ENCODE measurements at places on chromosomes 4 and X.

- no peak for DNase-seq
Measured at GRCh38 chr4:14046642-14047041, 419.1 kb upstream of the BOD1L1 start.

- no peak for DNase-seq
Measured at GRCh38 chr4:47525154-47525819, 40.2 kb downstream of the ATP10D start.

- peak; percentile 71 for DNase-seq
Measured at GRCh38 chr4:38034986-38035882, 75.0 kb downstream of the PTTG2 start.

- DNase-seq = no peak
Measured at GRCh38 chr4:147924604-147925412, 192.9 kb downstream of the ARHGAP10 start.

- DNase-seq = no peak
Measured at GRCh38 chr4:13523591-13524503, 20.5 kb downstream of the NKX3-2 start.

DNA sequence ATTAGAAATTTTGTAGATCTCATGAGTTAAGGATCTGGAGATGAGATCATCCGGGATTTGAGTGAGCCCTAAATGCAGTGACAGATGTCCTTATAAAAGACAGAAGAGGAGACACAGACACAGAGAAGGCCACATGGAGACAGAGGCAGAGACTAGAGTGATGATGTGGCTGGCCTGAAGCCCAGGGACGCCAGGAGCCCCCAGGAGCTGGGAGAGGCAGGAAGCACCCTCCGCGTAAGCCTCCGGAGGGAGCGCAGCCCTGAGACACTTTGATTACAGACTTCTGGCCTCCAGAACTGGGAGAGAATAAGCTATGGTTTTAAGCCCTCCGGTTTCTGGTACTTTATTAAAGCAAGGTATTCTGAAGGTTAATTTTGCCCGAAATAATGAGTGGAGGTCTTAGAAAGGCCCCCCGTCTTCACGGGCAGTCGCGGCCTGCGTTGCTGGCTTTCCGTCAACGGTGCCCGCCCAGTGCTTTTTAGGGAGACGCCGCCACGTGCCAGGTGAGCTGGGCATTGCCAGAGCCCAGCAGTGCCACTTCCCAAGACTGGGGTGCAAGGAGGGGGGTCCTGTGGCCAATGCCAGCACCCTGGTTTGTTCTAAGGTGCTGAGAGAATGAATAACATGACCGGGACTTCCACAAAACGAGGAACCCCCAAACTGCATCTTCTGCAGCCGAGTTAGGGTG lies 8.1 kb downstream of the DHRSX start:
- DNase-seq = no peak

DNA sequence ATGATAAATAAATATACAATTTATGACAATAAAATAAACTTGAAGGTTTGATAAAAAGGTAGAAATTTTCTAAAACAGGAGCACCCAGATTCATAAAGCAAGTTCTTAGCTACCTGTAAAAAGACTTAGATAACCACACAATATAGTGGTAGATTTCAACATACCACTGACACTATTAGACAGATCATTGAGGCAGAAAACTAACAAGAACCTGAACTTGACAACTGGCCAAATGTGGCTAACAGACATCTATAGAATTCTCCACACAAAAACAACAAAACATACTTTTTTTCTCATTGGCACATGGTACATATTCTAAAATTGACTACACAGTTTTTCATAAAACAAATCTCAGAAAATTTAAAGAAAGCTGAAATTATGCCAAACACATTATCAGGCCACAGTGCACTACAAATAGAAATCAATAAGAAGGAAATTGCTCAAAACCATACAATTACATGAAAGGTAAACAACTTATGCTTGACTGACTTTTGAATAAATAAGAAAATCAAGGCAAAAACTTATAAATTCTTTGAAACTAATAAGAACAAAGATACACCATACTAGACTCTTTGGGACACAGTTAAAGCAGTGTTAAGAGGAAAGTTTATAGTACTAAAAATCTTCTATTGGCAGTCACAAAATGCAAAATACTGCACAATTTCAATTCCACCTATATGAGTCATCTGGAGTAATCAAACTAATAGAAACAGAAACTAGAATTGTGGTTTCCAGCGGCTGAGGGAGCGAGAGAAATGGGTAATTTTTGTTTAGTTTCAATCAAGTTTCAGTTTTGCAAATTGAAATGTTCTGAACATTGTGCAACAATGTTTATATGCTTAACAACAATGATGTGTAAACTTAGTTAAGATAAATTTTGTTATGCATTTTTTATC lies 925.6 kb downstream of the SH3BGRL start:
- DNase-seq = peak; percentile 22

DNA sequence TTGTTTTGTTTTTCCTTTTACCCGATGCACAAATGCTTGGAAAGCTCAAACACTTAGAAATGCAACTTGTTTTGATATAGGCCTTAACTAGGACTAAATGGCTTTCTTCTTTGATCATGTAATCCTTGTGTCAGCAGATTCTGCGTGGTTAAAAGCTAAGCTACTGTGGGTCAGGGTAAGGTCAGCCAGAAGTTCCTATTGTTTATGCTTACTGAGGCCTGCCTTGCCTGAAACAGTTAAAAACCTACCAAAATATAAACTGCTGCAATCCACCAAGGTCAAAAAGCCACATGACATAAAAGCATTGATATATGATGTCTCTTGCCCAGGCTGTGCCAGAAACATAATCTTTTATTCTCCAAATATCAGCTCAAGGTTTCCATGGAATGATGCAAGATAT lies 223.4 kb downstream of the FAM47B start:
- DNase-seq = no peak

DNA sequence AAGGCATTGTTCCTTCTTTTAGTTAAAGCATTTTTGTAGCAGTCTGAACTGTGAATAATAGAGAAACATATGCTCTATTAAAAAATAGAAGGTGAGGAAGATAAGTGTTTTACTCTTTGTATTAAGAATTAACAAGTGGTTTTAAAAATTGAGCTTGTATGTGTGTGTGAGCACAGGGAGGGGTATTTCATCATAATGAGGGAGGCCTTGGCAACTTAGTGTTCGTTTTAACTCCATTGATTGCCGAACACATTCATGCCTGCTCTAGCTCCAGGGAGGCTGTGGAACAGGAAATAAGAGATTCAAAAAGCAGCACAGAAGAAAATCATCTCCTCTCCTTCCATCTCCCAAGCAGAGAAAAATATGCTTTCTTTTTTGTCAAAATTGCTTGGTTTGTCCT lies 14.8 kb downstream of the SHROOM3 start:
- DNase-seq = no peak

DNA sequence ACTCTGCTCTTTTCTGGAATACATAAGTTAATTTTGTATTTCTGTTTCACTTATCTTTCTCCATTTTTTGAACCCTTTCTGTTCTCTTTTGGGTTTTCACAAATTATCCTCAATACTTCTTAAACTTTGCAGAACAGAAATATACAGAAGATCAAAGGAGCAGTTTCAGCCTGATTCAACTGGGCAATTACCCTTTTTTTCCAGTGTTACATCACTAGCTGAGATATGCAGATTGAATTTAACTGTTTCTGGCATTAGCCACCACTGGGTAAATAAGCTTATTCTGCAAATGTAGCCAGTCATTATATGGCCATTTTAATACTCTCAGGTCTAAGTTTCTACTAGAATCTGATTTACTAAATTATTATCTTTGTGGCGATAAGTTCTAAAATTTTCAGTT lies 66.9 kb upstream of the GRID2 start:
- no peak for DNase-seq

DNA sequence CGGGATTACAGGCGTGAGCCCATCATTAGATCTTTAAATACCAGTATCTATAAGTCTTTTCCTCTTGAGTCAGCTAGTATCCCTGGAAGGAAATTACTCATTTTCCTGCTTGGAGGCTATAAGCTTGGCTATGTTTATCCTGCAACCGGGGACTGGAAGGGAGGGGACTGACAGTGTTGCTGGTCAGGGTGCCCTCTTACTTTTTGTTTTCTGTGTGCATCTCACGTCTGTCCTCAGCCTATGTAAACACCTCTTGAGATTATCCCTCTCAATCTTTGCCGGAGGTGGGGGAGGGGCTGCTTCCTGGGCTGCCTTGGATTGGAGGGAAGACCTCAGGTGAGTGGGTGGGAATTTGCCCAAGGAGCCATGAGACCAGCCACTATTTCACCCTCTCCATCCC lies 37.0 kb downstream of the HTT start:
- no peak for DNase-seq

DNA sequence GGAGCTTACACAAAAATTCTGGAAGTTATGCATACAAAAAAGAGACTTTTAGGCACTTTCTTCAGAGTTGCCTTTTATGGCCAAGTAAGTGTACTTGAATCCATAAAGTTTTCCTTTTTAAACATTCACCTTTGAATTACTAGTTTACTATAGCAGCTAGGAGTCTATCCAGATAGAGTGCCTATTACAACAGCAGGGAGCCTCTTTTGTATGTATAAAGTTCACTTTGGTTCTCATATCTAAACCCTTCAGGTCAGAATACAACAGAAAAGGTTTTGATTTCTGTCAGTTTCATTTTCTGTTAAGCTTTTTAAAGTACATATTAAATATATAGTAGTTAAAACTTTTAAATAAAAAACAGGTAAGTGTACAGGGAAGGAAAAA lies 51.4 kb upstream of the IL13RA1 start:
- no peak for DNase-seq

Measured in GM12865 (cell line).